Effector memory CD4-positive, alpha-beta T cell (primary cell): ENCODE measurements at places on chromosomes 4 and X.

DNA sequence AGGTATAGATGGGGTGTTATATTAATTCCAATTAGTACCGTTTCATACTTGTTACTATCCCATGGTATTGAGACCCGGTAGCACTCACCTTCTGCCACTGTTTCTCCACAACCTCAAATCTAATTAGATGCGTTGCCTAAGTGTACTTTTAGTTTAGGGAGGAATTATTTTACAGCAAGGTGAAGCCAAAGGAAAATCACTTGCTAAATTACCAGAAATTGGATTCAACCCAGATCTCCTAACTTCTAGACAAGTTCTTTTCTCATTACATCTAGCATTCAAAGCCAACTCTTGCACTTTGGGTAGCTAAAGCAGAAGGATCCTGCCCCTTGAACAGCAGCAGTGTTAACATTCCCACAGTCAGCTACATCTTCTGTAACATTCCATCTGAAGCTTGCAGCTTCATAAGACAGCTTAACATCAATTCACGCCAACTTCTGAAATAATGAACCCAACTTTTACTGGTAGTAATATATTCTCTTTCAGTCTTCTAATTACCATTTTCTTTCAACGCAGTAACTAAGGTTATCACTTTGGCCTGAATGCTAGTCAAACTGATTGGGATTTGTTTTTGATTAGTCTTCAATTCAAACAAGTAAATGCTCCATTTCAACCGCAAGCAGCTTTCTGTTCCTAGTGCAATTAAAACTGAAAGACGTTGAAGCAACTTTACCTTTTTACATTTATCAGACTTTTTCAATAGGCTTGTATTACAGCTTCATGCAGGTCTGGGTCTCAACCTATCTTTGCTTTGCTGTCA, 934 bp upstream of the SEC31A start:
- DNase-seq, result no peak

DNA sequence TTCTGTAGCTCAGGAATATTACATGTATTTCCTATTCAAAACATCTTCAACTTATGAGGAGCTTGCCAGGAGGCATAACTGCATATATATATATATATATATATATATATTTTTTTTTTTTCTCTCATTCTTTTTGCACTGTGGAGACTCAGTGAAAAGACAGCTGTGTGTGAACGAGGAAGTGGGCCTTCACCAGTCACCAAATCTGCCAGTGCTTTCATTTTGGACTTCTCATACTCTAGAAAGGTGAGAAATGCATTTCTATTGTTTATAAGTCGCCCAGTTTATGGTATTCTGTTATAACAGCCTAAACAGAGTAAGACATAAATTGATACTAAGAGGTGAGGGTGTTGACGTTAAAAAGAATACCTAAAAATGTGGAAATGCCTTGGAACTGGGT, 710.6 kb downstream of the TRAM1L1 start:
- no peak for DNase-seq

DNA sequence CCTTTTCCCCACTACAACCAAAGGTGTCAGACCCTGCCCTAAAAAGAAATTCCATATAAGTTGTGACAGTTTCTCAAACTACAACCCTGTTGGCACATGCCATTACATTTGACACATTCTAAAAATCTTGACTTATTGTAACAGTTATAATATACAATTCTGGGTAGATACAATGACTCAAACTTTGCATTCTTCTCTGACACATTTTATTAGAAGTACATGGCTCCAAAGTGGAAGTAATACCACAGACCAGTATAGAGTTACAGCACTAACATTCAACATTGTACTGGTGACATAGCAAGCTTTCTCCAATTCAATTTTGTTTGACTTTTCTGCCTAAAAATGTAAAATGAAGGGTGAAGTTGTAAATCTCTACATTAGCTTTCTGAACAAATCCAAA, 196.6 kb upstream of the ETNPPL start:
- no peak for DNase-seq

DNA sequence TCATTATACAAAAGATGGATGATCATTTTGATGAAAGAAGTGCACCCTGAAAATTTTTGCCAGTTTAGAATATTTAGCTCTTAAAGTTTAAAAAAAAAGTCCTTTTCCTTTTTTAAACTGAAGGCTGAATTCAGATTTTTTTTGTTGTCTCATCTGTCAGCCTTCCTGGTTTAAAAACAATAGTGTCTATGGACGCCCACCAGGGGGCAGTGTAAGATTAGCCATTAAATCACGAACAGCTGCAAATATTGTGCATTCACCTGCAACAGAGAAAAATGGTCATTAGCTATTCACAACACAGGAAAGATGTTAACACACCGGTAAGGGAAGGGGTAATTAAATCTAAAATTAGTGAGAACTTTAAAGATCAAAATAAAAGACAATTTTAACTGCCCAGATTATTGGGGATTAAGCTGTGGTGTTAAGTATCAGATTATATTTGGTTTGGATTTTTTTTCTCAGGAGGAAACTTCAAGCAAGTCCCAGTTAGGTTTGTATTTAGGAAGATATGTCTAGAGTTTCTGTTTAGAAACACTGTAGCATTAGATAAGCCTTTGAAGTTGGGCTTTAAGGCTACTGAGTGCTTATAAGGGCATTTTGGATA, 4.4 kb upstream of the CXorf38 start:
- peak; percentile 44 for DNase-seq

- no peak for DNase-seq
Observed at GRCh38 chr4:133146574-133147241, 2.4 kb upstream of the PCDH10 start.

DNA sequence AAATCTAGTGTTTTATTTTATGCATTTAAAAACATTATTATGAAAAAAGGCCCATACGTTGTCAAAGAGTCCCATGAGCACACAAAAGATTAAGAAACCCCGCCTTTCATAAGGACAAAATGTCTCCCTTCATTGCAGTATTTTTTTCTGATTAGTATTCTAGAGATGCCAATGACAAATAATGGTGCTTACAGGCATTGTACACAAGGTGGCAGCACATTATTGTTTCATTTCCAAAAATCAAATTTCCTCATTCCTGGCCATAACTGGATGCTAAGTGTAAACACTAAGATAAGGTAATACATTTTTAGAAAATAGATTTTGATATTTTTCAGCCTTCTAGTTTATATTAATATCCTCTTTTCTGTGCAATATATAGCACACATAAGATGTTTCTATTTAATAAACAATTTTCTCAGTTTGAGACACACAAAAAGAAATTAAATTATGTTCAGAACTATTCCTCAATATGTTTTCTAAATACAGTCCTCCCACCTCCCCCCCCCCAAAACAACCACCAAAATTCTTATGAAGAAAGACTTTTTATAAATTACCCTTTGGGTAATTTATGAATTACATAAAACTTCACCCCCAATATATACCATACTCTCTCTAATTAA, 47.7 kb downstream of the TIGD2 start:
- DNase-seq, result no peak

GRCh38 chr4:147714575-147715401, 17.1 kb upstream of the ARHGAP10 start:
- DNase-seq, result no peak

- no peak for DNase-seq
Observed at GRCh38 chr4:187491286-187491685, 504.3 kb upstream of the ZFP42 start.
